ENCODE measurements at places on chromosomes 6 and 20. TPM values are rescaled to one million over a fixed set of nuclear protein-coding genes. Genes with fewer than 3 reads are reported as not detected.
A peak's percentile ranks its signal among the peaks of the same experiment; 100 is the strongest.

Gene TRAM2
- total RNA-seq, result 39.5 TPM

Gene WFDC2
- 2.3 TPM for total RNA-seq

- peaks cover 4% of the 10 kb centered on the region for H3K4me1 ChIP-seq
- no peaks in the 10 kb centered on the region for H3K27me3 ChIP-seq
- no peak overlapping the region for H3K4me3 ChIP-seq
- peaks cover 2% of the 10 kb centered on the region for H3K36me3 ChIP-seq
- H3K27ac ChIP-seq, result peak overlapping the region; percentile 14
Observed at GRCh38 chr20:36497856-36498255, 43.5 kb upstream of the MYL9 start.

Gene TREM1
- total RNA-seq, result 6.2 TPM

Gene LY86
- 3.6 TPM for total RNA-seq

Gene RNASET2
- total RNA-seq, result 23.3 TPM

Gene NDUFAF5
- total RNA-seq, result 24.3 TPM

Measured in aorta (tissue), 5 donors.